Activated CD4-positive, alpha-beta T cell treated with anti-CD3 and anti-CD28 coated beads for 36 hours (primary cell): ENCODE measurements at places on chromosomes 5 and 9. TPM values are rescaled to one million over a fixed set of nuclear protein-coding genes. Genes with fewer than 3 reads are reported as not detected.
A peak's percentile ranks its signal among the peaks of the same experiment; 100 is the strongest.

- H3K27me3 ChIP-seq, result no peaks in the 10 kb centered on the region
- no peak overlapping the region for H3K27ac ChIP-seq
- DNase-seq, result no peak
- H3K36me3 ChIP-seq, result no peaks in the 10 kb centered on the region
These were observed 261.1 kb upstream of the ADAMTS16 start for GRCh38 chr5:4879075-4879474.

Gene PDLIM4
- total RNA-seq, result 0.23 TPM

Gene PRSS3
- not detected for total RNA-seq

- H3K4me1 ChIP-seq, result peaks cover 14% of the 10 kb centered on the region
- no peak overlapping the region for H3K27ac ChIP-seq
- no peak overlapping the region for H3K4me3 ChIP-seq
- no peaks in the 10 kb centered on the region for H3K36me3 ChIP-seq
These were observed 20.8 kb downstream of the ENHO start for GRCh38 chr9:34501889-34502425.

- no peak overlapping the region for H3K4me3 ChIP-seq
- no peaks in the 10 kb centered on the region for H3K27me3 ChIP-seq
- H3K4me1 ChIP-seq, result no peaks in the 10 kb centered on the region
- H3K36me3 ChIP-seq, result no peaks in the 10 kb centered on the region
- DNase-seq, result no peak
These were observed 40.9 kb downstream of the AMBP start for GRCh38 chr9:114037249-114037648.

- H3K27me3 ChIP-seq, result peaks cover 3% of the 10 kb centered on the region
- no peak overlapping the region for H3K4me3 ChIP-seq
- no peaks in the 10 kb centered on the region for H3K4me1 ChIP-seq
- no peak overlapping the region for H3K27ac ChIP-seq
- no peak for DNase-seq
These were observed 136.5 kb downstream of the CCDC192 start for GRCh38 chr5:127839496-127840197.

DNA sequence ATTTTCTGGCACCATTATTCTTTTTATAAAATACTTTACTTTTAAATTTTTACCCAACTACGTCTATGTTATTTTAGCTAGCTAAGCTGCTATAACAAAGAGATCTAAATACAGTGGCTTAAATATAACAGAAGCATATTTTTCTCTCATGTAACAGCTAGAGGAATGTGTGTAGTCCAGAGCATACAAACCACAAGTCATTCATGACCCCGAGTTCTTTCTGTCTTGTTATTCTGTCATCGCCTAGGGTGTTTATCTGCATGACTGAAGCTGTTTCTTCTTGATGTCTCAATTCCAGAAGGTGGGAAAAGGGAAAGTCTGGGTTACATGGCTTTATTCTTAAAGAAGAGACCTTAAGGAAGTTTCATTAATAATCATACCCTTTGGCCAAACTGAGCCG is 136.9 kb upstream of the RFX3 start:
- no peak for DNase-seq
- peaks cover 3% of the 10 kb centered on the region for H3K36me3 ChIP-seq
- H3K27ac ChIP-seq, result no peak overlapping the region
- H3K4me3 ChIP-seq, result no peak overlapping the region

DNA sequence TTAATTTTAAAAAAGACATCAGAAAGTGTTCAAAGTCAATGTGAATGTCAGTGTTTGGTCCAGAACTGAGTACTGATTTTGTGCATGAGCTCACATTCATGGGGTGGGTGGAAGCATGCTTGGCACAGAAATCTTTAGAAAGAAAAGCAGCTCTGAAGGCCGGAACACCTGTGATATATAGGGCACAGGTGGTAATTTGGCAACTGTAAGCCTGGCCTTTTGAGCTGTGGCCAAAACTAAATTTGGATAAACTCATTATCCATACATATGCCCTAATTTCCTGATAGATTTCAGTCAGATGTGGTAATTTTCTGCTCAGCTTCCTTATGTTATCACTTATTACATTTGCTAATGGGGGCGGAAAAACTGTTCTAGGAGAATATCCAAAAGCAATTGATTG is 211.4 kb downstream of the HCN1 start:
- no peak overlapping the region for H3K4me3 ChIP-seq
- no peaks in the 10 kb centered on the region for H3K36me3 ChIP-seq
- no peak overlapping the region for H3K27ac ChIP-seq
- DNase-seq, result no peak
- H3K4me1 ChIP-seq, result no peaks in the 10 kb centered on the region

DNA sequence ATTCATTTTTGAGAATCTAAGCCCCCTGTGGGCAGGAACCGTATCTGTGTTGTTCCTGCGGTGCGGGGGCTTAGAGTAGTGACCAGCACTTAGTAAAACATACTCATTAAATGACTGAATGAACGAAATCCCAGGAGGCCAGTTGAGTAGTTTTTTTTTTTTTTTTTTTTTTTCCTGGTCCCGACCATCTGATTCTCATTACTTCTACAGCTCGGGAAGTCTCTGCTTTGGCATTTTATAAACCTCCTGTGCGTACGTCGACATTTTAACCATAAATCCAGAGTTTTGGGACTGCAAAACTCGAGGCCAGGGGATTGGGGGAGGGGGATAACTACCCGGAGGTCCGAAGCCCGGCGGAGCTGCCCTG is 31.5 kb upstream of the SPRY4 start:
- peak overlapping the region; percentile 96 for H3K27ac ChIP-seq
- DNase-seq, result no peak
- peak overlapping the region; percentile 70 for H3K4me3 ChIP-seq

- no peak overlapping the region for H3K4me3 ChIP-seq
- H3K27ac ChIP-seq, result no peak overlapping the region
- H3K36me3 ChIP-seq, result no peaks in the 10 kb centered on the region
These were observed 36.7 kb downstream of the ABLIM3 start for GRCh38 chr5:149177911-149178565.

GRCh38 chr9:13915591-13916301 is 398.2 kb downstream of the NFIB start:
- H3K4me1 ChIP-seq, result no peaks in the 10 kb centered on the region
- H3K27me3 ChIP-seq, result no peaks in the 10 kb centered on the region
- DNase-seq, result no peak
- H3K36me3 ChIP-seq, result no peaks in the 10 kb centered on the region
- H3K27ac ChIP-seq, result no peak overlapping the region

- no peaks in the 10 kb centered on the region for H3K4me1 ChIP-seq
- H3K27ac ChIP-seq, result no peak overlapping the region
- H3K36me3 ChIP-seq, result no peaks in the 10 kb centered on the region
- no peaks in the 10 kb centered on the region for H3K27me3 ChIP-seq
These were observed 418.6 kb upstream of the TYRP1 start for GRCh38 chr9:12274577-12274976.

DNA sequence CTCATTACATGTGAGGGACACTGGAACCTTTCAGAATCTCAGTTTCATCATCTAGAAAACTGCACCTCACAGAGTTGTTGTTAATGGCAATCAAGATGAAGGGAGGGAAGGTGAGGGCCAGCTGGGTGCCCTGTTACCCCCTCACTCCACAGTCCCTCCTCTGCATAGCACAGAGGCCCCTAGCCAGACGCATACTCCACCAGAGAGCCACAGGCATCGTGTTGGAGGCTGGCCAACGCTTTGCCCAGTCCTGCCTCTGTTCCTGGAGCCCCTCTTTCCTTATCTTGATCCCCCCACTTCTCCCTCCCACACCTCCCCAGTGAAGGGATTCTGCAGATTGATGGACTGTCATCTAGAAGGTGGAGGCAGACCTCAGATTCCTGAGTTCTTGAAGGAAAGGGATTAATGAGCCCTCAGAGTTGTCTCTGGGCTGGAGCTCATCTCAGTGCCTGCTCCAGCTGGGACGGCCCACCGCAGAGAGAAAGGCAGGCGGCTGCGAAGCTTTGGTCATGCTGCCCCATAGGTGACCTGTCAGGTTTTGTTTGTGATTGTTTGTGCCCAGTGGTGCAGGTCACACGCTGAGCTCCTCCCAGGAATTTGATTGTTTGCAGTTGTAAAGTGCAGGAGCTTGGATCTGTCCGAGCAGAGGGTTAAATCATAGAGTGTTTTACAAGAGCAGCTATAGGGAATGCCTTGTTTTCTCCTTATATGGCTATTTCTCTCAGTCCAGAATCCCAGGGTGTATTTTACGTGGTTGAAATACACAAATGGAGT is 487.3 kb downstream of the CCDC171 start:
- no peaks in the 10 kb centered on the region for H3K4me1 ChIP-seq
- H3K4me3 ChIP-seq, result no peak overlapping the region
- H3K27ac ChIP-seq, result no peak overlapping the region
- H3K36me3 ChIP-seq, result no peaks in the 10 kb centered on the region

GRCh38 chr9:127806871-127807270 is 4.2 kb downstream of the FPGS start:
- H3K4me3 ChIP-seq, result no peak overlapping the region
- DNase-seq, result no peak
- no peak overlapping the region for H3K27ac ChIP-seq
- no peaks in the 10 kb centered on the region for H3K27me3 ChIP-seq
- H3K4me1 ChIP-seq, result peaks cover 19% of the 10 kb centered on the region
- peaks cover 34% of the 10 kb centered on the region for H3K36me3 ChIP-seq

DNA sequence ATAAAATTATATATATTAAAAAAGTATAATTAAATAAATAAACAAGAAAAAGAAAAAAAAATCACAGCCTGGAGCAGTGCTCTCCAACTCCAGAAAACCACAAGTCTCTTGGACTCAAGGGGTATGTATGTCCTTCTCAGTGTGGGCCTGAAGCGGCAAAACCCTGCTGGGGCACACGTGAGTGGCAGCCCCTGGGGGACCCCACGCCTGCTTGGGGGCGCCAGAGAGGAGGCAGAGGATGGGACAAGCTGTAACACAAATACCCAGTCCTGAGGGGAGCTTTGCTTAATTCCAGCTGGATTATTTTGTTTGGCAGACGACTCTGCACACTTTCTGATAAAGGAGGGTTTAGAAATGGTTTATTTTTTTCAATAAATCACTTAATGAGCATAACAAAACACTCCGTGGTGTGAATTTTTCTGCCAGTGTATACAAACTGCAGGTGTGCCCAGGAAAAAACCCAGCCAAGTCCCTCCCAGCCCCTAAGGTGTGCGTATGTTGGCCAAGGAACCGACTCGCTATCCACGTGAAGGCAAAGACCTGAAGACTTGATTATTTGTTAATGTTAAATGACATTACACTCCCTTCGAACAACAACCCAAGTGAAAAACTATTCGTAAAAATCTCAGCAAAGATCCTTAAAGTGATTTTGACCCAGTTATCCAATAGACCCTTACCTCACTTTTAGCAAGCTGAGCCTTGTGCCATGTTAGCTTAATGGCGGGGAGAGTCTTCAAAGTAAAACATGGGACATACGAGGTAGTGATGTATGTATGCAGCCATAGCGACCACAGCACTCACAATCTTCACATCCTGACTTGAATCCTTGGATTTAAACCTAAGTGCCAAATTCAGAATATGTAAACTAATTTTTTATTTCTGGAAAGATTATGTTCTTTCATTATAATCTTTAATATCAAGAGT is 32.9 kb downstream of the ANKH start:
- no peaks in the 10 kb centered on the region for H3K27me3 ChIP-seq
- H3K4me3 ChIP-seq, result no peak overlapping the region
- H3K27ac ChIP-seq, result no peak overlapping the region

Gene LRRC19
- total RNA-seq, result not detected

- no peaks in the 10 kb centered on the region for H3K27me3 ChIP-seq
- DNase-seq, result peak; percentile 45
- peaks cover 8% of the 10 kb centered on the region for H3K4me1 ChIP-seq
- no peaks in the 10 kb centered on the region for H3K36me3 ChIP-seq
These were observed 354.6 kb downstream of the SLIT3 start for GRCh38 chr5:168946363-168946762.

DNA sequence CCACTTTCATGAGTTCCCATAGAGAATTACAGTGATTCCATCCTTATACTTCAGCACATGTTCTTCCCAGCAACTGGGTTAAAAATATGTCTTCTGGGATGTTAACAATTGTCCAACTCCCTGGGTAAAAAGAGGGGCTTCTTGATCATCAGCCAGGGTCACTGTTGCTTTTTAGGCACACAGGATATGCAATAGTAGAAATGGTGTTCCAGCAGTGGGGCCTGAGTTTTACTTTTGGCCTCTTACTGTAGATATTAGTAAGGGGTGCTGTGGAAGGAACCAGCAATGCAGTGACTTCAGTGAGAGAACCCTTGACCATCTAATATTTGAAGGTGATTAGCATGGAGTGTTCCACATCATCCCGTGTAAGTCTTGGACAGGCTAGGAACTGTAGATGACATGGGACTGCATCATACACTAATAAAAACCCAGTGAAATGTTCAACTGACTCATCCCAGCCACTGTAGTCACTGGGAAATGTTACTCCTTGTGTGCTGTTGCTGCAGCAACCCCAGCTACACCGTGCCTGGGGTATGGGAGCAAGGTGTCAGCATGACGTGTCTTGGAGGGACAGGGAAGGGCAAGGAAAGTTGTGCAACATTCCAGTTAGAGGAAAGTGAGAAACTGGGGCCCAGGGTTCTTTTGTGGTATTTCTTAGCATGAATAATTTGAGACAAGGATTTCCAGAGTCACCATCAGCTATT is 610.9 kb downstream of the RAB3C start:
- H3K4me1 ChIP-seq, result peaks cover 6% of the 10 kb centered on the region
- H3K27me3 ChIP-seq, result peaks cover 6% of the 10 kb centered on the region
- H3K27ac ChIP-seq, result no peak overlapping the region
- no peak for DNase-seq

Gene GPX8
- not detected for total RNA-seq

DNA sequence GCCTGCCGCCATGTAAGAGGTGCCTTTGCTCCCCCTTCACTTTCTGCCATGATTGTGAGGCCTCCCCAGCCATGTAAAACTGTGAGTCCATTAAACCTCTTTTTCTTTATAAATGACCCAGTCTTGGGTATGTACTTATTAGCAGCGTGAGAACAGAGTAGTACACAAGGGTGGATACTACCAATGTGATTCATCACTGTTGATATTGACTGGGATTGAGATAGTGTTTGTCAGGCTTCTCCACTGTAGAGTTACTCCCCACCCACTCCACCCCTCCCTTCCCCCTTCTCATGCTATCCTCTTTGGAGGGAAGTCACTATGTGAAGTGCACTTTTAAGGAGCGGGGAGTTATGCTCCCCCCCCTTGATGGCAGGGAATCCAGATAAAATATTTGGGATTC is 11.4 kb upstream of the CRHBP start:
- H3K27me3 ChIP-seq, result peaks cover 3% of the 10 kb centered on the region
- no peaks in the 10 kb centered on the region for H3K4me1 ChIP-seq
- H3K36me3 ChIP-seq, result no peaks in the 10 kb centered on the region

Gene SLIT3
- total RNA-seq, result 5.4 TPM

GRCh38 chr9:21558079-21558478 is 76.0 kb upstream of the IFNE start:
- peaks cover 23% of the 10 kb centered on the region for H3K4me1 ChIP-seq
- peaks cover 30% of the 10 kb centered on the region for H3K27me3 ChIP-seq
- peak overlapping the region; percentile 86 for H3K4me3 ChIP-seq
- no peak for DNase-seq

DNA sequence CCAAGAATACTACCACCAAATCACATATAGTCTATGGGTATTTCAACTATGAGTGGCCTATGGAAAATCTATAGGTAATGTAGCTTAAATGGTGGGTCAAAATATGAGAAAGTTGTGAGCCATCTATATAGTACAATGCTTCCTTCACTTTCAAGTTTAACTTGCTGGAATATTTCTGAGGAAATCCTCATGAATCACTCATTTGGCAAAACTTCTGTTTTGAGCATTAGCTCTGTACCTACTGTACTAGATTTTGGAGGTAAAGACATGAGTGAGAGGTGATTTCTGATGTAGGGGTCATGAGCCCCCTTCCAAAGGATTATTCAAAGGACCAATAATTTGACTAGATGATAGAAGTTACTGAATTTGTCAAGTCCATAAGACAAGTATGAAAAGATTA is 80.6 kb upstream of the DAB2 start:
- H3K4me3 ChIP-seq, result no peak overlapping the region
- no peaks in the 10 kb centered on the region for H3K36me3 ChIP-seq
- no peaks in the 10 kb centered on the region for H3K4me1 ChIP-seq
- peaks cover 11% of the 10 kb centered on the region for H3K27me3 ChIP-seq
- DNase-seq, result no peak
